NCI-H187 (cell line): ENCODE measurements at places on chromosomes 5 and 9.

DNA sequence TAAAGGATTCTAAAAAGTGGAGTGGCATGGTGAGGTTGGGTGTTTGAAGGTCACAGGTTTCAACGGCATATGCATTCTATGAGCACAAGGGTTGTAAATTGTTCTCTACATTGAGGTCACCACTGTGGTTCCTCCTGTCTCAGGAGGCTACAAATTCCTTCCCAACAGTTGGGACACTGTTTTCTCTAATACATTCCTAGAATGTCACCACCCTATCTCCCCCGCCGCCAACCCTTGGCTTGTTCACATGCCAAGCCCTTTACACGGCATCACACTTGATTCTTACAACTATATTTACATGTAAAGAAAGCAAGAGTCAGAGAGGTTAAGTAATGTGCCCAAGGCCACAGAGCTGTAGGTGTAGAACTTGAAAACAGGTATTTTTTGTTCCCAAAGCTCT lies 315.1 kb downstream of the RAB3C start:
- no peak for DNase-seq

- no peak for DNase-seq
Measured at GRCh38 chr9:129338724-129339430, 160.8 kb upstream of the IER5L start.

DNA sequence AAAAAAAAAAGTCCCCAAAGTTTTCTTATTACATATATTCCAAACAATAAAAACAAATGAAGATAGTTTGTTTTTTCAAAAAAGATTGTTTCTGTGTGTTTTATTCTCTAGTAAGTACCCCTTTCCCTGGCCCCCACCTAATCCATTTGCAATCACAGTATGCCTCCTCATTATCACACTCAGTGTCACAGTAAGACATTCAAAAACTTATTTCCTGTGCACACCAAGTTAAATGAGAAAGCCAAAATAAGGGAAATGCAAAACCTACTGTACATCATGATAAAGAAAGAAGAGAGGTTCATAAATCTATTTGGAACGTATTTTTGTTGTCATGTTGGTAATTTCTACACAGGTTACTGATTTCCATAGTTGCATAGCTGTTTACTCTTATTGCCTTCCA lies 62.3 kb downstream of the ST8SIA4 start:
- DNase-seq = no peak

DNA sequence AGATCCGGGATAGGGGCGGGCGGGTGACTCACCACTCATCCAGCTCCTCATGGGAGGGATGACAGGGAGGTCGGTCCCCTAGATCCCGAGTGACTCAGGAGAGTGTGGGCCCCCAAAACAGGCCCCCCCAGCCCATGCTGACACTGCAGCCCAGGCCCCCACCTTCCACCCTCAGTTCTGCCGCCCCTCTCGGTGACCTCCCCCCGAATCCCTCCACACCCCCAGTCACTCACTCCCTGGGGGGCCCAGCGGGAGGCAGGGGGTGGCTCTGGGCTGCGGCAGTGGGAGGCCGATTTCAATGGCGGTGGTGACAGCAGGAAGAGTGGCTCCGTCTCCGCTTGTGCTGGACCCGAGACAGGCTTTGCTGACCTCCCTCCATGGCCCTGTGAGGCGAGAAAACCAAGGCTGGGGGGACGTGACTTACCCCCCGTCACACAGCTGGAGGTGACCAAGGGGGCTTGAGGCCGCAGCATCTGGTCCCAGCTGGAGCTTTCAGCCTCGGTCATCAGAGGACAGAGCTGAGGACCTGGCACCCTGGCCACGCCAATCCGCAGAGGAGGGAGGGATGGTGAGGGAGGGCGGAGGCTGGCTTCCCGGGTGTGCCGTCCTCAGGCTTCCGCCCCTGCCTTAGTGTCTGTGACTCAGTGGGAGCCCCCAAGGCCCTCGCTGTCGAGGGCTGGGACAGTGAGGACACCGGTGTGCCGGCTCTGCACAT lies 9.0 kb downstream of the GPSM1 start:
- no peak for DNase-seq

- no peak for DNase-seq
Measured at GRCh38 chr5:21071421-21071820, 1083.4 kb upstream of the CDH18 start.

GRCh38 chr5:177087398-177088005 lies 787 bp downstream of the FGFR4 start:
- no peak for DNase-seq

DNA sequence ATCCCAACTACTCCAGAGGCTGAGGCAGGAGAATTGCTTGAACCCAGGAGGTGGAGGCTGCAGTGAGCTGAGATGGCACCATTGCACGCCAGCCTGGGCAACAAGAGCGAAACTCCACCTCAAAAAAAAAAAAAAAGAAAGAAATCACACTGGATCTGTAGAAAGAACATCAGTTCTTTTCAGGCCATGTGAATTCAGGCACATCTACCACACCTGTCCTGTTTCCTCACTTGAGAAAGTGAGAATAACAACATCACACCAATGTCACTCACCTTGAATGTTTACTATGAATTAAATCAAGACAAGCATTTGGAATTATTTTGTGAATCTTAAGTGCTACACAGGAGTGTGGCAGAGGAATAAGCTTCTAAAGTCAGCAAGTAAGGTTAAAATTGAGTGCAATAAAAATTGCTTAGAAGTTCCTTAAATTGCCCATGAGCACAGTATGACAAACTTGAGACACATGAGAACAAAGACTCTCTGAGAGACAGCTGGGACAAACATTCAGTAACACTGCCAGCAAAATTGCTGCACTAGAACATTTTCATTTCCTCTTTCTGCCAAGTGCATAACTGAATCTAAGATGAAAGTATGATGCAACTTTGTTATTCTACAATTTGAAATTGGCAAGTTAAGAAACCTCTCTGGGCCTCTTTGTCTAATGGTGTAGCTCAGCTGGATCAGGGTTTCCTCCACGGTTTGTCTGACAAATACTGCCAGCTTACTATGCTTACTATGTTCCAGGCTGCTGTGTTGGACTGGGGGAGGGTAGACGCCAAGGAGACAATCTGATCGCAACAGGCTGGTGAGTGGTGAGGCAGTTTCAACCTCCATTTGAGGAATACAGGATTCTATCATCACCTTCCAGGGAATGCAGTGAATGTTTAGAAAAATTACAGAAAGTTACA lies 1.9 kb upstream of the RIC1 start:
- DNase-seq = no peak

- DNase-seq = no peak
Measured at GRCh38 chr9:131523086-131523388, 8.0 kb downstream of the UCK1 start.

DNA sequence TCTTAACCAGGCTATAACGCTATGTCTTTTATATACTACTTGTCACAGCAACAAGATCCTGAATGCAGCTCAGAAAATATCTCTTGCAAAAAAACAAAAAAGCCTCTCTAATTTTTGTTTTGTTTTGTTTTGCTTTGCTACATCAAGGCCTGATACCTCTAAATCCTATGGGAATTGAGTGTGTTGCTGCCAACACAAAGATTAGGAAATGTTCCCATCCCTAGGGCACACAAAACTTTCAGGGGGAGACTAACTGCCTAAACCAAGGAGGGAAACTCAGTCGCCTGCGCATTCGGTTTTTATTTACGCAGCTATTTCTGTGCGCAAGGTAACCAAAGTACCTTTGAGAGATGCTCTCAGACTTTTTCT lies 1.7 kb downstream of the SSBP2 start:
- DNase-seq = no peak

GRCh38 chr9:99162759-99163364 lies 57.9 kb downstream of the TGFBR1 start:
- DNase-seq = no peak

DNA sequence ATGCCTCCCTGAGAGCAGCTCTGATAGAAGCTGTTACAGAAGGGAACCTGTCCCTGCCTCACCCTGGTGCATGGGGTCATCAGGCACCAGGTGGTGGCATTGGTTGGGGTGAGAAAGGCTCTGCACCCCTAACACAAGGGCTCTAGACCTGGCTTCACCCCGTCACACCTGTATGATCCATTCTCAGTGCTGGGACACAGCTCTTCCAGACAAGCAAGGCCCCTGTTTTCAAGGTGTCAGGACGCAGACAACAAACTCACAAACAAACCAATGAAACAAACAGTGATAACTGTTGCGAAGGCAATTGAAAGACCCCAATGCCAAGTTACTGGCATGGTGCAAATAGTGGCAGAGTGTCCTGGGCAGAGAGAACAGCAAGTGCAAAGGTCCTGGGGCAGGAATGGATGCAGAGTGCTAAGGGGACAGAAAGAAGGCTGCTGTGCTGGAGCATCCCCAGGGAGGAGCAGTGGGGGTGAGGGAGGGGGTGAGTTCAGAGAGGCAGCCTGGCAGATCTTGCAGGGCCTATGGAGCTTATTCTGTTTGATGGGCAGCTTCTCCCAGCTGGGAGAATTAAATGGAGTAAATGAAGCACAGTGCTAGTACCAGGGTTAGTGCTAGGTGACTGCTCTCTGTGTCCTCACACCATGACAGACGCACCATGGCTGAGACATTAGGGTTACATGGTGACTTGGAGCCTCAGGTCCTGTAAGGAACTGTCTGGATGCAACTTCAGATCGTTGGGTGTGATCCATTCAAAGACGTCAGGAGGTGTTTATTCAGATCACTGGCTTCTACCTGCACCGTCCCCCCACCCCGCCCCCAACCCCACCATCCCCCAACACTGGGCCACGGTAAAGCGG lies 67.9 kb upstream of the UNC5A start:
- no peak for DNase-seq

- DNase-seq = no peak
Measured at GRCh38 chr5:109876030-109876725, 186.5 kb downstream of the MAN2A1 start.
